ENCODE measurements at places on chromosomes 13 and 19.
A peak's percentile ranks its signal among the peaks of the same experiment; 100 is the strongest.

DNA sequence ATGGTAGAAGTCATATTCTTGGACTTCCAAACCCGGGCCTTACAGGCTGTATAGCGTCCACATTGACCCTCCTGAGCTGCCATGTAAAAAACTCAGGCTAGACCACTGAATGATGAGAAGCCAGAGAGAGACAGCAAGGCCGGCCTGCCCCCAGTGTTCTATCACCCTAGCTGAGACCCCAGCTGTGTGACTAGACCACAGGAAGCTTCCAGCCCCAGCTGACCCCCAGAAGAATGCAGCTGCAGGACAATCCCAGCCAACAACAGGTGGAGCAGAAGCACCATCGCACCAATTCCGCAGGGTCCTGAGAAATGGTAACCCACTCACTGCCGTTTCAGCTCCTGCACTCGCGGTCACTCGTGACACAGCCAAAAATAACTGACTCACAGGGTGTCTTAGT, 2.9 kb upstream of the ATP11A start:
- DNase-seq = no peak

GRCh38 chr13:94196413-94196812, 283.1 kb downstream of the DCT start:
- DNase-seq = no peak

- peak; percentile 89 for DNase-seq
These were observed 65.4 kb downstream of the GNG7 start for GRCh38 chr19:2636897-2637683.

GRCh38 chr19:41753159-41753558, 2.2 kb upstream of the CEACAM6 start:
- peak; percentile 63 for DNase-seq

DNA sequence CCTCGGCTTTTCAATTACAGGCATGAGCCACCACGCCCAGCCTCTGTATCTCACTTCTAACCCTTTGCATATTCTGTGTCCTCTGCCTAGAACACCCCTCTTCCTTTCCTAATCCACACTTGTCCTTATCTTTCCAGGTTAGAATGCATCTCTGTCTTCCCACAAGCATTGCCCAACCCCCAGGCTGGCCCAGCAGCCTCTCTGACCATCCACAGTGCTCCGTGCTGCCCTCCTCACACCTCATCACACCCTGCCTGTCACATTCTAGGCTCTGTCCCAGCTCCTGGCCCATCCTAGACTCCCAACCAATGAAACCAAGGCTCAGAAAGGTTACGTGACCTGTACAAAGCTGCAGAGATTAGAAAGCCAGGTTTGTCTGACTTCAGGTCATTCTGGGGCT, 11.3 kb downstream of the JAK3 start:
- DNase-seq = no peak

- no peak for DNase-seq
These were observed 8.8 kb downstream of the GPC6 start for GRCh38 chr13:93235258-93236015.

DNA sequence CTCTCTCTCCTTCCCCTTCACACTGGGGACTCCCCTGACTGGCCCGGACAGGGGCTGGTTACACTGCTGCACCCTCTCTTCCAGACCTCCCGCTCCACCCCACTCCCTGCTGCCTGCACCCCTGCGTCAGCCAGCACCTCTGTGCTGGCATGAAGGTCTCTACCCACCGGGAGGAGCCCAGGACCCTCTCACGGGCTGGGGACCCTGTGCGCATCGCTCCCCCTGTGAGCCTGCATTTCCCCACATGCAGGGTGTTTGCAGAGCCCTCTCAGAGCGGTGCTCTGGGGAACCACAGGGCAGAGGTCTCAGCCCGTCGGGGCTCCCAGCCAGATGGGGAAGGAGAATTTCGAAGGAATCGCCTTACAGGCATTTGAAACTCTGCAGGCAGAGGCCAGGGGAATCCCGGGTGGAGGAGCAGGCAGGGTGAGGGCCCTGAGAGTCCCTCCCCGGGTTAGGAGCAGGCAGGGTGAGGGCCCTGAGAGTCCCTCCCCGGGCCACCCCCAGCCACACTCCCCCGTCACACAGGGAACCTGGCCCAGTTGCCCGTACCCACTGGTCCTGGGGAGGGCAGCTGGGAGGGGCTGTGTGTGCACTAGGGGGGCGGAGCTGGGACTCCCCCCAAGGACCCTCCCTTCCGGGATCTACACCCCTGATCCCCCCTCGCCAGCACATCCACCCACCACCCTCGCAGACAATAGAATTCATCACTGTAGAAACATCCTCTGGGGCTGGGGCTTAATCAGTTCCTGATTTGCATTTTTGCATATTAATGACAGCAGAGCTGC, 16.3 kb upstream of the TCF3 start:
- peak; percentile 80 for DNase-seq

- DNase-seq = no peak
These were observed 31.8 kb upstream of the RFXAP start for GRCh38 chr13:36787181-36787580.

DNA sequence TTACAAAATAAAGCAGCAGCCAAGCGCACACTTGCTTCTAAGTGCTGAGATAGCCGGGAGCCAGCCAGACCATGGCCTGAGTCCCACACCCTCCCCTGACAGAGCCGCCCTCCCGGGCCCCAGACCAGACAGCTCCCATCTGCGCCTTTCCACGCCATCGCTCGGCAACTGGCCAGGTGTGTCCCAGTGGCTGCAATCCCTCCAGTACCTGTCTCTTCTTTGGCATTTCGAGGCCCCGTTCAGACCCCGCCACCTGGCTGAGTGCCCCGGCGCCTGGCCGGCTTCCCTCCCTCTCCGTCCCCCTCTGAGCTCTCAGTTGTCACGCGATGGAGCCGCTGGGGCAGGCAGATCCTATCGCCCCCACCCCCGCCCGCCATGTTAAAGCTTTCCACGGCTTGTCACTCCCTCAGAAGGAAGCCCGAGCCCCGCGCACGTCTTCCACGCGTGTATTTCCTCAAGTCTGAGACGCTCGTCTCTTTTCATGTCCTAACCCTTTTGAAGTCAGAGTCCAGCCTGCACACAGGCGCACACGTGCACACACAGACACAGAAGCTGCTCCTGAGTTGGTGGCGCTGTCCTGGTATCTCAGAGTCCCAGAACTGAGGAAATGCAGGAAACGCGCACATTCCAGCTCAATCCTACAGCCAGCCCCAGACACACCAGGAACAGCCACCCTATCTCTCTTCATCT, 7.9 kb downstream of the MLLT1 start:
- no peak for DNase-seq

GRCh38 chr19:11223200-11223599, 16.2 kb upstream of the ANGPTL8 start:
- DNase-seq = no peak

DNA sequence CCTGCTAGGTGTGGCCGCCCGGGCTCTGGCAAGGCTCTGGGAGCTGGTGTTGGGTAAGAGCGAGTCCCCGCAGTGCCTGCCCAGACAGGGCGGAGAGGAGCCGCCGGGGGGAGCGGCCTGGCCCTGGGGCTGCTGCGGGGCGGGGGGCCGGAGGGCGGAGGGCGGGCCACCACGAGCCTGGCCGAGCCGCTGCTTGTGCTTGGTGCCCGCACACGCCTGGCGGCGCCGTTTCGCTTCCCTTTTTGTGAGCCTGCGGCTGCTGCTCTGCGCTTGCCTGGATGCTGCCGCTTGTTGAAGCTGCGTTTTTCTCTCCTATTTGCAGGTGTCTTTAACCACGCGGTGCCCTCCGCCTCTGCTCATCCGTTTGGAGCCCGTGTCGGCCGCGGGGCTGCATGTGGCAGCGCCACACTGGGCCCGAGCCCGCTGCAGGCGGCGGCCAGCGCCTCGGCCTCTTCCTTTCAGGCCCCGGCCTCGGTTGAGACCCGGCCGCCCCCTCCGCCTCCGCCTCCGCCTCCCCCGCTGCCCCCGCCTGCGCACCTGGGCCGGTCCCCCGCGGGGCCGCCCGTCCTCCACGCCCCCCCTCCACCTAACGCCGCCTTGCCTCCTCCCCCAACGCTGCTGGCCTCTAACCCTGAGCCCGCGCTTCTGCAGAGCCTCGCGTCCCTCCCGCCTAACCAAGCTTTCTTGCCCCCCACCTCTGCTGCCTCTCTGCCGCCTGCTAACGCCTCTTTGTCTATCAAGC, 8.5 kb downstream of the PLEKHJ1 start:
- no peak for DNase-seq

- no peak for DNase-seq
These were observed 1.7 kb downstream of the CCDC61 start for GRCh38 chr19:45996933-45997332.

DNA sequence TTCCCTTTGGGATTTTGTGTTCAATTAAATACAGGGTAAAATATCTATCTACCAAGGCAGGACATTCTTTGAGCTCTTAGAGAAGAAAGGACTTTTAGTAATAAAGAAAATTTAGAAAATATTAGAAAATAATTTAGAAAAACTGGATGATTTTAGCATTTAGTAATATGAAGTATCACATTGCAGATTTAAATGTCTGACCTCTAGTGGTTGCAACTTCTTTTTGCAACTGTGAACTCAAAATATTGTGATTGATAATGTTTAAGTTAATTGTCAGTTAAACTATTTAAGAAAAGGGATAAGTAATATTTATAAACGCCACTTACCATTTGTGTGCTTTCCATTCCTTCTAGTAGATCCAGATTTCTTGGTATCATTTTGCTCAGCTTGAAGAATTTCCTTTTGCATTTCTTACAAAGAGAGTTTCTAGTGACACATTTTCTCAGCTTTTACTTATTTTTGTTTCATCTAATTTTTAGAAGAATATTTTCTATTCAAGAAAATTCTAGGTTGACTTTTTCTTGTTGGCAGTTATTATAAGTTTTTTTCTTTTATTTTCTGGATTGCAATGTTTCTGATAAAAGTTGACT, 10.3 kb upstream of the POSTN start:
- no peak for DNase-seq

GRCh38 chr19:41735071-41735600, 20.2 kb upstream of the CEACAM6 start:
- DNase-seq = no peak

- no peak for DNase-seq
These were observed 1.2 kb downstream of the ITPKC start for GRCh38 chr19:40717880-40718773.

DNA sequence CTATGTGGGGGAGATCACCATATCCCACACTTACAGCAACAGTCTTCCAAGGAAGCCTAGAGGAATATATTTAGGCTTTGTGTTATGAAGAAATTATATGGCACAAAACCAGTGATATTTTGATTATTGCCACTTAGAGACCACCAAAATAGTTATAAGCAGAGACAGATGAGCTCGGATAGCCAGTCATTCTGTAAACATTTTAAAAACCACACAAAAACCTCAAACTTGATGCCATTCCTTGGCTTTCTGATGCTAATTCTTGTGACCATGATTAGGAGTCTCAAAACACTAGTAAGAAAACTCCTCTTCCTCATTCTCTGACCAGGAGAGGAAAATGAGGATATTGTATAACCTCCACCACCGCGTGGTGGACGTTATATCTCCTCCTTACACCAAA, 496.4 kb downstream of the FOXO1 start:
- no peak for DNase-seq

DNA sequence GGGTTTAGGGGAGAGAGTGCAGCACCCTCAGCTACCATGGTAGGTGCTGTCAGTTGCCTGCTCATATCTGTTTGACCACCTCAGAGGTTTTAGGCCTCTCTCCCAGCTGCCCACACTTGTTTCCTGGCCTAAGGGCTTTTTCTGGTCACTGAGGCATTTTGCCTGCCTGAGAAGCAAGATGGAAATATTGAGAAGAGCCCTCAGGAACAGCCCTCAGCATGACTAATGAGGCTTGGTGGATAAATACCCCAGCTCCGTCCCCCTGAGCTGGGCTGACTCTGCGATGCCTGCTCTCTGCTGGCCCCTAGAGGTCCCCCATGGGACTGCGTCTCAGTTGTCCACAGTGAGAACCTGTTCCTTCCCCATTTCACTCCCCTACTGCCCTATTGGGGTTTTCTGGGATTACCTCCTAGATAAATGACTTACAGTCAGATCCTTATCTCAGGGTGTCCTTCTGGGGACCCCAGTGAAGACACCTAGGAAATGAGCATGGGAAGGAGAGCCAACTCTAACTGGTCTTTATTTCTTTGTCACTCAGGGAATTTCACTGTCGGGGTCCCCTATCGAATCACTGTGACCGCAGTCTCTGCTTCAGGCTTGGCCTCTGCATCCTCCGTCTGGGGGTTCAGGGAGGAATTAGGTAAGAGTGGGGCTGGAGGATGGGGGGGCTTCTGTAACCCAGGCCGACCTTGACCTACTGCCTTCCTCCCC, 13.3 kb downstream of the PALM3 start:
- peak; percentile 74 for DNase-seq

DNA sequence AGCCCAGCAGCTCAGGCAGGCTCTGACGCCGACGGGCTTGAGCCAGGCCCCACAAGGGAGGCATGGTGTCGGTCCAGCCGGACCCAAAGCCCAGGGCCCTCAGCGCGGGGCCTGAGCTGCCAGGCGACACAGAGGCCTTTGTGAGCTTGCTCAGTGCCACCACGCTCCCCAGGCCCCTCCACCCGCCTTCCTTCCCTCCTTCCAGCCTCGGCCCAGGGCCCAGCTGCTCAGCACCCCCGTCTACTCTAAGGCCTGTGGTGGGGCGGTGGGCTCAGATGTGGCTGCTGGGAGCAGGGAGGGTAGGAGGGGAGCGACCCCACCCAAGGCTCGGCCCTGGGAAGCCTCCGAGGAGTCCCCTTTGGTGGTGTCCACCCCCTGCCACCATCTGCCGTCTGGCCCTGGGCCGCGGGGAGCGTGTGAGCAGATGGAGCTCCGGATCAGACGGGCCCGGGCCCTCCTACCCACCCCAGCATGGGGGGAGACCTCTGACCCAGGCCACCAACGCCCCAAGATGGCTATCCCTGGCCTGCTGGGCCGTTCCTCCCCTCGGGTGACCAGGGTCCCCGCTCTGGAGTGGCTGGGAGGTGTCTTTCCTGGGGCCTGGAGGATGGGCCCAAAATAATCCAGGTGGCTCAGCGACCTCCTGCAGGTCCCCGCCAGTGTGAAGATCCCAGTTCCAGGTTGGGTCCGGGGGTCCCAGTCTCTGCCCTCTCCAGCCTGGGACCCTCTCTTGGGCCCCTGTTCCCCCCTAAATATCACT, 7.8 kb downstream of the ZBTB7A start:
- no peak for DNase-seq

DNA sequence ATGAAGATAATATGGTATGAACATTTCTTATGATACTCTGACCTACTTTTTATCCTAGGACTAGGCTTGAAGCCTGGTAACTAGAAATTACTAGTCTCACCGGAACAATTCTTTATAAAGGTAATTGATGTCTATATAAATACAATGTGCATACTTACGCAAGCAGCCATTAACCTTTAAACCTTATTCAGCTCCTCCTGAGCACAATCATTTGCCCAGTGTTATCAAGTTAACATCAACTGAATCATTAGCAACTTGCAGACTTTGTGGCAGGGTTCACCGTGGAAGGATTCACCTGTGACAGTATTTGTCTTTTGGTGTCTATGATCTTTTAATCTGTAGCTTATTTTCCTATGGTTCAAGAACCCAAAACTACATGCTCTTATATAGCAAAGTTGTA, 508.6 kb upstream of the KLHL1 start:
- DNase-seq = no peak

Data from GM20000 (cell line).